ENCODE measurements at places on chromosomes 16 and 17. TPM values are rescaled to one million over a fixed set of nuclear protein-coding genes. Genes with fewer than 3 reads are reported as not detected.

Gene NT5C
- 64.9 TPM for total RNA-seq

DNA sequence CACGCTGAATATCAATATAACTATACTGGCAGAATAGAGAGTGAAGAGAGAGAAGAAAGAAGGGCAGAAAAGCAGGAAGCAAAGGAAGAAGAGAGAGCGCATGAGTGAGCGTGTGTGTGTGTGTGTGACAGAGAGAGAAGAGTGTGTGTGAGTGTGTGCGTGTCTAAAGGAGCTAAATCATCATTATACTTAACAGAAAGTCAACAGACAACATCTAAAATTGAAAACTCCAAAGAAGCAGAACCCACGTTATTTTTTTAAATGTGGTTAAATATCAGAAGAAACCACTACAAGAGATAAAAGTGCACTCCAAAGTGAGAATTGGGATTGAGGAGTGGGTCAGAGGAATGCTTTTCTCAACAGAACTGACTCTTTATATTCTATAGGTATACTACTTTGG lies 77.2 kb downstream of the BRIP1 start:
- no peak for ATAC-seq
- H3K36me3 ChIP-seq = no peaks in the 10 kb centered on the region
- H3K4me3 ChIP-seq = no peak overlapping the region
- H3K27ac ChIP-seq = no peak overlapping the region

Gene HOXB2
- 15.3 TPM for total RNA-seq

DNA sequence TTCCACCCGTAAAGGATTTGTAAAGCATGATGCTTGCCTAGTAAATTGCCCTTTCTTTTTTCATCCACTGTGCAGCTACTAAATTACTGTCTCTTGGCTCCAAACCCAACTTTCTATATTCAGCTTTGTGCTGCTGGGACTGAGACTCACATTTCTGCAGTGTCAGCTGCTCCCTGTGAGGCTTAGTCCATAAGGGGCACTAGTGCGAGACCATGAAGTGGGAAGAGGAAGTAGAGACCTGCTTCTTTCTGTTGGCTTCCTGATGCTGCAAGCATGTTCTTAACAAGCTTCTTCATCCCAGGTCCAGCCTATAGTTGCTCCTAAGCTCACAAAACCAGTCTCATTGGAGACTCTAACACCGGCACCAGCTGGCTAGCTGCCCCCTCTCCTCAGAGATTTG lies 74.9 kb upstream of the HS3ST2 start:
- H3K36me3 ChIP-seq = no peaks in the 10 kb centered on the region
- no peak overlapping the region for H3K4me3 ChIP-seq
- H3K27ac ChIP-seq = no peak overlapping the region
- peaks cover 23% of the 10 kb centered on the region for H3K27me3 ChIP-seq
- no peak for ATAC-seq

Gene MYH8
- not detected for total RNA-seq

- H3K4me1 ChIP-seq = peaks cover 5% of the 10 kb centered on the region
- peaks cover 8% of the 10 kb centered on the region for H3K36me3 ChIP-seq
- no peak overlapping the region for H3K4me3 ChIP-seq
- no peak overlapping the region for H3K27ac ChIP-seq
Observed at GRCh38 chr17:77506371-77506991, 365.7 kb downstream of the SEC14L1 start.

GRCh38 chr17:51935477-51935876 lies 223.0 kb downstream of the CA10 start:
- H3K4me3 ChIP-seq = no peak overlapping the region
- H3K27ac ChIP-seq = no peak overlapping the region
- no peaks in the 10 kb centered on the region for H3K36me3 ChIP-seq
- no peaks in the 10 kb centered on the region for H3K4me1 ChIP-seq
- ATAC-seq = no peak

DNA sequence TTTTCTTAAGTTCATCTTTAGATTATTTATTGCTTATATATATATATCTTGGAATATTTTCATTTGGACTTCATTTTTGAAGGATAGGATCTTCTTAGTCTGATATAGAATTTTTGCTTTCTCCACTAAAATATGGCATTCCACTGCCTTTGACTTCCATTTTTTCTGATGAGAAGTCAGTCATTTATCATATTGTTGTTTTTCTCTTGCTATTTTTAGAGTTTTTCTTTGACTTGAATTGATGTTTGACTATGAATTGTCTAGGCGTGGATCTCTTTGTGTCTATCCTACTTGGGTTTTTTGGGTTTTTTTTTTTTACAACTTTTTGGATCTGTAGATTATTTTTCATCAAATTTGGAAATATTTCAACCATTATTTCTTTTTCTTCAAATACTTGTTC lies 67.7 kb downstream of the NLK start:
- no peak for ATAC-seq
- no peaks in the 10 kb centered on the region for H3K36me3 ChIP-seq
- no peaks in the 10 kb centered on the region for H3K27me3 ChIP-seq
- H3K27ac ChIP-seq = no peak overlapping the region
- H3K4me3 ChIP-seq = no peak overlapping the region

DNA sequence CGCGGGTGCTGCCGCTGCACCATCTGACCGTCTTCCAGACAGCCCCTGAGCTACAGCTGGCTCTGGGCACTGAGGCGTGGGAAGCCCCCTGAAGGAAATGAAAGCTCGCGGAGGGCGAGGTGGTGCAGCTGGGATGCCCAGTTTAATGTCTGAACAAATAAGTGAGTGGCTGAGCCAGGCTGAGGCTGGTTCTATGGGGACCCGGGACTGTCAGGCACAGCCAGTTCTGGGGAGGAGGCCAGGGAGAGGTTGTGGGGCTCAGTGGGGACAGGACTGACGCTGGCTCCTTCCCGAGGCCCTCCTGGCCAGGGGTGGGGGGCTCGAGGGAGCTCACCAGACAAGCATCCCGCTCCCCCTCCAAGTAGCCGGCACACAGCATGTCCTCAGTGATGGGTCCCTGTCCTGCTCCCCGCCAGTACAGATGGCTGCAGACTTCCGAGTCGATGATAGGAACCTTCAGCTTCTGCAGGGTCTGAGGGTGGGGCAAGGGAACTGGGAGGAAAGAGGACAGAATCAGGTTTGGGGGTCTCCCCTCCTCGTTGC lies 4.4 kb downstream of the PRSS22 start:
- H3K27me3 ChIP-seq = peaks cover 4% of the 10 kb centered on the region
- H3K4me3 ChIP-seq = no peak overlapping the region
- H3K36me3 ChIP-seq = no peaks in the 10 kb centered on the region
- peaks cover 4% of the 10 kb centered on the region for H3K4me1 ChIP-seq

GRCh38 chr17:57900991-57901743 lies 51.3 kb upstream of the MRPS23 start:
- H3K4me3 ChIP-seq = no peak overlapping the region
- no peak for ATAC-seq
- no peaks in the 10 kb centered on the region for H3K36me3 ChIP-seq

GRCh38 chr17:68532826-68533225 lies 20.6 kb downstream of the PRKAR1A start:
- peaks cover 100% of the 10 kb centered on the region for H3K36me3 ChIP-seq
- H3K4me3 ChIP-seq = no peak overlapping the region
- H3K27me3 ChIP-seq = no peaks in the 10 kb centered on the region
- peaks cover 8% of the 10 kb centered on the region for H3K4me1 ChIP-seq

DNA sequence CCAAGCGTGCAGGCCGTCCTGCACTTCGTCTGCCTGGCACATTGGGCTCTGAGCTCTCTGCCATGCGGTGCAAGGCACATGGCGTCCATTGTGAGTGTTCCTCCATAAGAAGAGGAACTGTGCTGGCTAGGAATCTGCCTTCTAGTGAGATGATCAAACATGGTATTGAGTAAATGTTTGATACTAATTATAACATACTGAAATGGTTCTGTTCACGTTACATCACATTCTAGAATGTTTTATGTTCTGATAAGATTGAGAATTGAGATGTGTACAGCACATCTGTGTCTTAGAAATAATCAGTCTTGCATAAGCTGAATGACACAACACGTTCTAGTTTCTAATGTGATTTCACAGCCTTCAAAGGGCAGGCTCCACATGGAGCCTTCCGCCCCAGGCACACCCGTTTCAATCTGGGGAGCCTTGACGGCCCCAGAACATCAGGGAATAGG lies 42.9 kb downstream of the USP10 start:
- H3K27me3 ChIP-seq = no peaks in the 10 kb centered on the region
- no peak overlapping the region for H3K4me3 ChIP-seq
- H3K4me1 ChIP-seq = peaks cover 20% of the 10 kb centered on the region
- peaks cover 81% of the 10 kb centered on the region for H3K36me3 ChIP-seq
- no peak overlapping the region for H3K27ac ChIP-seq
- no peak for ATAC-seq

GRCh38 chr17:49545806-49546545 lies 29.7 kb upstream of the NXPH3 start:
- no peak overlapping the region for H3K27ac ChIP-seq
- H3K36me3 ChIP-seq = no peaks in the 10 kb centered on the region
- H3K4me1 ChIP-seq = no peaks in the 10 kb centered on the region

DNA sequence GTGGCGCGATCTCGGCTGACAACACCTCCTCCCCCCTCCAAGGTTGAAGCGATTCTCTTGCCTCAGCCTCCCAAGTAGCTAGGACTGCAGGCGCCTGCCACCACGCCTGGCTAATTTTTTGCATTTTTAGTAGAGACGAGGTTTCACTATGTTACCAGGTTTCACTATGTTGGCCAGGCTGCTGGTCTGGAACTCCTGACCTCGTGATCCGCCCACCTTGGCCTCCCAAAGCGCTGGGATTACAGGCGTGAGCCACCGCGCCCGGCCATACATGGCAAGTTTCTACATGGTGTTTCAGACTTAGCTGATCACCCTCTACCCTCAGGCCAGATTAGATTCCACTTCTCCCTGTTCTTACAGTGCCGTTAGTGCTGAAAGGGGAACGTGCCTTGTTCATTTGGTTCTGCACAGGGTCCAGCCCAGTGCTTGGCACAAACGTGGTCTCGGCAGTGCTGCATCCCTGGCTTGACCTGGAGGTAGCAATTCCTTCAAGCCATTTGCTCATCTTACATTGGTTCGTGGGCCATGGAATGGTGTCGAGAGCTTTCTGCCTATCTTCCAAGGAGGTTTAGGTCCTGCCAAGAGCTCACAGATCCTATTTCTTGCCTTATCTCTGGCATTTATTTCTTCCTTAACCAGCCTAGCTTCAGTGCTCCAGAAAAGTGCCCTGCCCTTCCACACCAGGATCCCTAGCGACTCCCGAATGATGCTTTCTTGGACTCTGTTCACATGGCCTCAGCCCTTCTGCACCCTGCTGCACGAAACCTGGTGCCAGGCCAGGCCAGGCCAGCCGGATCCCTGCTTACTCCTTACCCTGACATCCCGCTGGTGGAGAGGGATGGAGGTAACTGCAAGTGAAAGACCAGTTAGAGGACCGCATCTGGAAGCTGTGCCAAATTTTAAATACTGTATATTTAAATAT lies 14.8 kb upstream of the AURKB start:
- no peaks in the 10 kb centered on the region for H3K27me3 ChIP-seq
- H3K4me3 ChIP-seq = peak overlapping the region; percentile 85
- H3K36me3 ChIP-seq = peaks cover 73% of the 10 kb centered on the region
- peak overlapping the region; percentile 98 for H3K27ac ChIP-seq

DNA sequence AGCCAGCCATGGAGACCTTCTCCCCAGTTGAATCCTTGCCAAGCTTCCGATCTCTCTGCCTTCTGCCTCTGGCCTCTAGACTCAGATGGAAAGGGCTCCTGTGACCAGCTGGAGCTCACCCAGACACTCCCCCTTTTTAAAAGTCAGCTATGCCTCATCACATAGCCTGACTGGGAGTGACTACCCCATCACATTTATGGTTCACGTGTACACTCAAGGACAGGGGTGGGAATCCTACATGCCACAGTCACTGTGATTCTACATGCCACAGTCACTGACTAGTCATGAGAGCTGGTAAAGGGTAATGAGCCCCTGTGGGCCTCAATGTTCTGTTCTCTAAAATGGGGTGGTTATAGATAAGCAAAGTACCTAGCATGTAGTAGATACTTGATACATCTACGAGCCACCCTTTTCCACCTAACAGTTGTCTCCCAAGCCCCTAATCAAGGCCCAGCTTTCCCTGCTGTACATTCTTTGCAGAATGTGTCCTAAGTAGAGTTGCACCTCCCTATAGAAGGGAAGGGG lies 85.1 kb downstream of the RGS9 start:
- H3K36me3 ChIP-seq = no peaks in the 10 kb centered on the region
- no peak overlapping the region for H3K27ac ChIP-seq
- no peak overlapping the region for H3K4me3 ChIP-seq
- peaks cover 5% of the 10 kb centered on the region for H3K27me3 ChIP-seq

DNA sequence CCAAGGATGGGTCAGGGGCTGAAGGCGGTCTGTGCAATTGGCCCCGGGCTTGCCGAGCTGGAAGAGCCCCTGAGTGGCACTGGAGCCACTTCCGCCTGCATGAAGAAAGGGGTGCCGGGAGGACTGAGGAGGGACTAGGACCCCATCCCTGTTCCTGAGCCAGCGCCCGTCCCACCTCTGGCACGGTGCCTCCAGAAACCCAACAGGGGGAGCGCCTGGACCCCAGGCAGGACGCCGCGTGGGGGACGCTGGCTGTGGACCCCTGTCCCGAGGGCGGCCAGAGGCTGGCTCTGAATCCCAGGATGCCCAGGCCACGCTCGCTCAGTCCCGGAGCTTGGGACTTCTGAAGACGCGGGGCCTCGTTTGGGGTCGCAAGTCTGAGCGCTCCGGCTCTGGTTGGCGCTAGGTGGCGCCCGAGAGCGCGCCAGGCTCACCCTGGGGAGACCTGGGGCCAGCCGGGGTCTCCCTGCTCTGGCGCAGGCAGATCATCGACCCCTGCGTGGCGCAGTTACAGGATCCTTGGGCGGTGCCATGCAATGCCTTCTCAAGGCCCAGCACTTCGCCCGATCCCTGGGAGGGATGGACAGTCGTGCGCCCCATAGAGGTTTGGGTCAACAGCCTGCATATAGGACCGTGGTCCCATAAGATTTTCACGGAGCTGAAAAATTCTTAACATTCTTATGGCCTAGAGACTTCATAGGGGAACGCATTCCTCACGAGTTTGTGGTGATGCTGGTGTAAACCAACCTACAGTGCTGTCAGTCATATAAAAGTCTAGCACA lies 58.5 kb upstream of the CREBBP start:
- ATAC-seq = peak; percentile 87
- no peaks in the 10 kb centered on the region for H3K36me3 ChIP-seq
- H3K27ac ChIP-seq = no peak overlapping the region
- no peaks in the 10 kb centered on the region for H3K27me3 ChIP-seq
- no peaks in the 10 kb centered on the region for H3K4me1 ChIP-seq
- peak overlapping the region; percentile 23 for H3K4me3 ChIP-seq
